ENCODE measurements at places on chromosomes 7 and 10. TPM values are rescaled to one million over a fixed set of nuclear protein-coding genes. Genes with fewer than 3 reads are reported as not detected.

HSPA12A gene
- polyA plus RNA-seq, result 11.6 TPM

UCMA gene
- polyA plus RNA-seq, result not detected

PLPP4 gene
- 4.6 TPM for polyA plus RNA-seq

HKDC1 gene
- polyA plus RNA-seq, result 0.08 TPM

RELN gene
- 35.1 TPM for polyA plus RNA-seq

IKZF1 gene
- 0.42 TPM for polyA plus RNA-seq

NPY gene
- 9.0 TPM for polyA plus RNA-seq

EMX2 gene
- 11.4 TPM for polyA plus RNA-seq

ADRB1 gene
- 1.3 TPM for polyA plus RNA-seq

DPCD gene
- polyA plus RNA-seq, result 38.6 TPM

CYP3A4 gene
- polyA plus RNA-seq, result not detected

SAMD9 gene
- polyA plus RNA-seq, result 0.14 TPM

LEP gene
- not detected for polyA plus RNA-seq

GNGT1 gene
- polyA plus RNA-seq, result not detected

TES gene
- 9.4 TPM for polyA plus RNA-seq

CTAGE6 gene
- not detected for polyA plus RNA-seq

ZNF503 gene
- 7.6 TPM for polyA plus RNA-seq

GBX1 gene
- polyA plus RNA-seq, result not detected
